T-helper 17 cell (primary cell): ENCODE measurements at places on chromosomes 13 and 19.

GRCh38 chr19:3162418-3163229 is 15.9 kb upstream of the S1PR4 start:
- H3K27me3 ChIP-seq = no peaks in the 10 kb centered on the region
- DNase-seq = no peak
- H3K4me1 ChIP-seq = peaks cover 16% of the 10 kb centered on the region

GRCh38 chr19:2679439-2679838 is 23.1 kb downstream of the GNG7 start:
- peaks cover 9% of the 10 kb centered on the region for H3K4me1 ChIP-seq
- no peak overlapping the region for H3K27ac ChIP-seq
- no peak overlapping the region for H3K4me3 ChIP-seq
- no peak for DNase-seq
- no peaks in the 10 kb centered on the region for H3K36me3 ChIP-seq
- no peaks in the 10 kb centered on the region for H3K27me3 ChIP-seq

- peaks cover 4% of the 10 kb centered on the region for H3K4me1 ChIP-seq
- no peak for DNase-seq
- peaks cover 34% of the 10 kb centered on the region for H3K27me3 ChIP-seq
- H3K36me3 ChIP-seq = peaks cover 2% of the 10 kb centered on the region
- no peak overlapping the region for H3K27ac ChIP-seq
- no peak overlapping the region for H3K4me3 ChIP-seq
Observed at GRCh38 chr13:108200781-108201398, 14.4 kb downstream of the LIG4 start.

- H3K4me1 ChIP-seq = peaks cover 33% of the 10 kb centered on the region
- DNase-seq = peak; percentile 67
- H3K27me3 ChIP-seq = no peaks in the 10 kb centered on the region
- H3K36me3 ChIP-seq = peaks cover 15% of the 10 kb centered on the region
Observed at GRCh38 chr19:14383661-14384555, 2.7 kb downstream of the ADGRE5 start.

DNA sequence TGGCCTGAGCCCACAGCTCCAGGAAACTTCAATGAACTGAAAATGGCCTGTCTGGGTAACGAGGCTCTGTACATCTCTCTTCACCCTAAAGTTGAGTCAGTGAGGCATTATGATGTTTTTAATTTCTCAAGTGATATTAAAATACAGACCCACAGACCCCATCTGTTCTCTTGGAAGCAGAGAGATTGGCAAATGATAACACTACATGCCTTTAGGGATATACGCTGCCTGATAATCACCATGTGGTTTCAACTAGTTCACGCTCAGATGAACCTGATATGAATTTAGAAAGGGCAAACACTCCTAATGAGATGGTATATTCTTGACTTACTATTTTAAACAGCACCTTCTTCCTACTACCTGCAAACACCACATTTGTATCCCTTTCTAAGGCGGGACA is 127.5 kb downstream of the RFC3 start:
- no peaks in the 10 kb centered on the region for H3K27me3 ChIP-seq
- no peak overlapping the region for H3K4me3 ChIP-seq
- no peak overlapping the region for H3K27ac ChIP-seq
- DNase-seq = no peak
- no peaks in the 10 kb centered on the region for H3K4me1 ChIP-seq

DNA sequence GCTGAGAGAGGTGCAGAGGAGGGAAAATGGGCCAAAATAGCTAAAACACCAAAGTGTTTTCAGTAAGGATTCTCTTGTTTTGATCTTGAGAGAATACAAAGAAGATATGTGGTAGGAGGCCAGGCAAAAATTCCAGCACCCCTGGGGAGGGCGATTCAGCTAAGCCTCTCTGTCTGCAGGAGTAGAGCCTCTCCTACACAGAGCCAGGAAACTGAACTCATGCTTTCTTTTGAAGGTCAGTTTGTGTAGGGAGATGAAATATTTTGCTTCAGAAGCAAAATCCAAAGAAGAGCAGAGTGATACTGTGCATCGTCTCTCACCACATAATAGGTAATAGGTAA is 565.0 kb downstream of the FGF9 start:
- H3K27ac ChIP-seq = peak overlapping the region; percentile 30
- H3K36me3 ChIP-seq = no peaks in the 10 kb centered on the region
- H3K4me3 ChIP-seq = no peak overlapping the region
- H3K27me3 ChIP-seq = peaks cover 4% of the 10 kb centered on the region
- DNase-seq = no peak
- H3K4me1 ChIP-seq = peaks cover 14% of the 10 kb centered on the region

DNA sequence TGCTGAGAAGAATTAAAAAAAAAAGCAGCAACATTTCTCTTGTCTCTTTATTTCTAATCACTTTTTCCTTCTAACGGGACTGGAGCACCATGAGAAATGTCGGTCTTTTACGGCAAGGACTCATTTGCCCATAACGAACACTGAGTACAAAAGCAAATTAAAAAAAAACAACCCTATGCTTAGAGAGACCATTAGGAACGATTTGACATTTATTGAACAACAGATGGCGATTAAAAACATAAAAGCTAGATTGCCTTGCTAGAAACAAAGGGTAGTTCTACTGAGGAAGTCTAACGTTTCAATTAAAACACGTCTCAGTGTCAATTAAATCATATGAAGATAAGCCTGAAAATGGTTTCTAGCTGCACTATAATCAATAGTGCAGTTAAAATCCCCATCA is 51.1 kb downstream of the OLFM4 start:
- no peaks in the 10 kb centered on the region for H3K4me1 ChIP-seq
- no peak overlapping the region for H3K4me3 ChIP-seq
- no peak for DNase-seq
- H3K27me3 ChIP-seq = no peaks in the 10 kb centered on the region

GRCh38 chr19:18262917-18263316 is 11.3 kb downstream of the IQCN start:
- DNase-seq = no peak
- H3K4me1 ChIP-seq = peaks cover 6% of the 10 kb centered on the region
- H3K36me3 ChIP-seq = no peaks in the 10 kb centered on the region
- H3K4me3 ChIP-seq = no peak overlapping the region
- H3K27me3 ChIP-seq = no peaks in the 10 kb centered on the region
- H3K27ac ChIP-seq = no peak overlapping the region

DNA sequence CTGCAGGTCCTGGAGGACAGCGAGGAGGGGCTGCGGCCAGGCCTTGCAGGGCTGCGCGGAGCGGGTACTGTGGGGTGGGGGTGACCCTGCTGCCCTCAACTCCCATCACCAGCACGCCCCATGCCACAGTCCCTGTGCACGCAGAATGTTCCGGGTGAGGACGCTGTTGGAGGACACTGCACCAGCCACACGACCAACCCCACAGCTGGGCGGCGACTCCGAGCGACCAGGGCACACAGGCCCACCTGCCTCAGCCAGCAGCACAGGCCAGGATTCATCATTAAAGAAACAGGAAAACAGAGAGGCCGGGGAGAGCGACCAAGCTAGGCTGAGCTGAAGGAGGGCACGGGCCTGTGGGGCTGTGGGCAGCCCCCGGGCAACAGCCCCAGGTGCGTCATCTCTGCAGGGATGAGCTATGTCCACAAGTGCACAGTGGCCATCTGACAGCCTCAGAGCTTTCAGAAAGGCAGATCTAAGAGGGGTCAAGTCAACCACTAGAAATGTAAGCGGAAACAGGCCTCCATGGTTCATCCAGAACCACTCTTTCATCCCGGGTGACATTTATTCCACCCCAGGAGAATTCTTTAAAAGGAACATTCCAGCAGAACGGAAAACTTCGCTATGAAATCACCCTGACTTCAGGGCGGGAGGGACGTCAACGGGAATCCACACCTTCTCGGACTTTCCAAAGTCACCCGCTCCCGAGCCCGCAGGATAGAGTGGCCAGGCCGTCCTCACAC is 1.5 kb downstream of the GAS6 start:
- H3K27me3 ChIP-seq = peaks cover 36% of the 10 kb centered on the region
- H3K4me3 ChIP-seq = peak overlapping the region; percentile 83
- H3K4me1 ChIP-seq = peaks cover 14% of the 10 kb centered on the region
- H3K36me3 ChIP-seq = no peaks in the 10 kb centered on the region

DNA sequence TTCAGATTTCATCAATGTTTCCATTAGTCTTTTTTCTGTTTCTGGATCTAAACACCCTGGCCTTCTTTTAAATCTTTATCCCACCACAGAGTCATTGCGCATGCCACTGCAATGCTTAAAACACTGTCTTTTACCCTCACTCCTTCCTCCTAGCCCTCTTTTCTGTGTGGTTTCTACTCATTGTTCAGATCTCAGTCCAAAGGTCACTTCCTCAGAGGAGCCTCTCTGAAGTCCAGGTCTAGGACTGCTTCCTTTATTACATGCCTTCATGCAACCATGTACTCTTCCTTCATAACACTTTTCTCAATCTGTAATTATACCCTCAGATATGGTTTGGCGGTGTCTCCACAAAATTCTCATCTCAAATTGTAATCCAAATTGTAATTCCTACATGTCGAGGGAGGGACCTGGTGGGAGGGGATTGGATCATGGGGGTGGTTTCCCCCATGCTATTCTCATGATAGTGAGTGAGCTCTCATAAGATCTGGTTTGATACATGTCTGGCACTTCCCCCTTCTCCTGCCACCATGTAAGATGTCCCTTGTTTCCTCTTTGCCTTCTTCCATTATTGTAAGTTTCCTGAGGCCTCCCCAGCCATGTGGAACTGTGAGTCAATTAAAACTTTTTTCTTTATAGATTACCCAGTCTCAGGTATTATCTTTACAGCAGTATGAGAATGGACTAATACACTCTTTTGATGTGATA is 808.9 kb downstream of the DIAPH3 start:
- no peak for DNase-seq
- H3K4me1 ChIP-seq = peaks cover 2% of the 10 kb centered on the region
- H3K36me3 ChIP-seq = peaks cover 2% of the 10 kb centered on the region
- H3K4me3 ChIP-seq = no peak overlapping the region
- H3K27me3 ChIP-seq = peaks cover 12% of the 10 kb centered on the region
- H3K27ac ChIP-seq = no peak overlapping the region

DNA sequence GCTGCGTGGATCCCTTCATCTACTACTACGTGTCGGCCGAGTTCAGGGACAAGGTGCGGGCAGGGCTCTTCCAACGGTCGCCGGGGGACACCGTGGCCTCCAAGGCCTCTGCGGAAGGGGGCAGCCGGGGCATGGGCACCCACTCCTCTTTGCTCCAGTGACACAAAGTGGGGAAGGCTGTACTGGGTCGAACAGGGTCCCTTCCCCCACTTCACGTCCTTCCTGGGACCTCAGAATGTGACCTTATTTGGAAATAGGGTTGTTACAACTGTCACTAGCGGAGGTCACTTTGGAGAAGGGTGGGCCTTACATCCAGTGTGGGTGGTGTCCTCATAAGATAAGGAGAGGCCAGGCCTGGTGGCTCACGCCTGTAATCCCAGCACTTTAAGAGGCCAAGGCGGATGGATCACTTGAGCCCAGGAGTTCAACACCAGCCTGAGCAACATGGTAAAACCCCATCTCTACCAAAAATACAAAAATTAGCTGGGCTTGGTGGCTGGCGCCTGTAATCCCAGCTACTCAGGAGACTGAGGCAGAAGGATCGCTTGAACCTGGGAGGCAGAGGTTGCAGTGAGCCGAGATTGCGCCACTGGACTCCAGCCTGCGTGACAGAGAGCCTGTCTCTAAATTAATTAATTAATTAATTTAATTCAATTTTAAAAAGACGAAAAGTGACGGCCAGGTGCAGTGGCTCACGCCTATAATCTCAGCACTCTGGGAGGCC is 1.8 kb downstream of the F2RL3 start:
- H3K36me3 ChIP-seq = no peaks in the 10 kb centered on the region
- no peaks in the 10 kb centered on the region for H3K27me3 ChIP-seq
- H3K27ac ChIP-seq = no peak overlapping the region
- no peak for DNase-seq
- peaks cover 11% of the 10 kb centered on the region for H3K4me1 ChIP-seq
- no peak overlapping the region for H3K4me3 ChIP-seq

GRCh38 chr13:111480503-111480902 is 160.1 kb downstream of the TEX29 start:
- peaks cover 24% of the 10 kb centered on the region for H3K27me3 ChIP-seq
- peaks cover 7% of the 10 kb centered on the region for H3K4me1 ChIP-seq
- no peak for DNase-seq
- H3K27ac ChIP-seq = no peak overlapping the region
- H3K4me3 ChIP-seq = no peak overlapping the region

DNA sequence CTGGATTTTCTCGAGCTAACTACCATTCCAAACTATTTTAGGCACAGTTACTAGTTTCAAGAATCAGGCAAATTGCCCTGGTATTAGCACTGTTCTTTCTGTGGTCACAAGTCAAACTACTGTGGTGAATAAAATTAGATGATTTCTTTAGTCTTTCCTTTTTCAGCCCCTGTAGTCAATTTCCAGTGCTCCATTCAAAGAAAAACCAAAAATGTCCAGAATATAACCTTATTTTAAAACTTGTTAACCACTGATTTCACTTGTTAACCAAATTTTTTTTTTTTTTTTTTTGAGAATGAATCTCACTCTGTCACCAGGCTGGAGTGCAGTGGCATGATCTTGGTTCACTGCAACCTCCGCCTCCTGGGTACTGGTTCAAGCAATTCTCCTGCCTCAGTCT is 50.6 kb upstream of the USPL1 start:
- H3K27ac ChIP-seq = no peak overlapping the region
- H3K4me3 ChIP-seq = no peak overlapping the region
- no peaks in the 10 kb centered on the region for H3K27me3 ChIP-seq
- H3K4me1 ChIP-seq = peaks cover 6% of the 10 kb centered on the region

DNA sequence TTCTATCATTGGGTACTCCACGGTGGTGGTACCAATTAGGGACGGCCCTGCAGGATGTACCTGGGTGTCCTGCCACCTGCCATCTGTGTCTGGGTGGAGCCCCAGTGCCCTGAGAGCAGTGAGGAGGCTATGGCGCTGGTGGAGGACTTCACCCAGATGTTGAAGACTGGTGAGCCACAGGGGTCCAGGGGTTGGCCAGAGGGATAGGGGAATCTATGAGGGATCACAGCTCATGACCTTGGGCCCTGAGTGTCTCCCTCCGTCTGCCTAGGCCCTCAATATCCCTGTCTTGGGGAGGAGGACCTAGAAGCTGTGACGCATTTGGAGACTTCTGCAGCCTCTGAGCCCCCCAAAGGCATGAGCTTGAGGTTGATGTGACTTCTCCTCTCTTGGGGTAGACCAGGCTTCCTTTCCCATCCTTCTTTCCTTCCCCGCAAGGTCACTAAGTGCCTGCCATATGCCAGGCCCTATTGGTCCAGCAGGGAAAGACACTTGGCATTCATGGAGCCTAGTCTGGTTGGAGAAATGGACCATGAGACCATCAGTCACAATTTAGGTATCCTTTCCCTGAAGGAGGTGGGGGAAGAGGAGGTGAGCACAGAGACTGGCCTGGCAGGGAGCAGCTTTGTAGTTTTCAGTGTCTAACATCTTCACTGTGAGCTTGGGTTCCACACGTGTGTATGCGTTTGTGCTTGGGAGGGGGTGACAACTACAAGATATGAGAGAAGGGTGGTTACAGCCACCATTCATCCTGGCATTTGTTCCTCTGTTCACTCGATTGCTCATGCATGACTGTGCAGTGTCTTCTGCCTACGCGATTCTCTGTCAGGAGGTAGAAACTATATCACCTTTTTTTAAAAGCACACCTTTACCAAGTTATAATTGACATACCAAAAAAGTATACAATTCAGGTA is 5.1 kb upstream of the MZF1 start:
- peak overlapping the region; percentile 31 for H3K4me3 ChIP-seq
- H3K27ac ChIP-seq = no peak overlapping the region
- no peaks in the 10 kb centered on the region for H3K27me3 ChIP-seq
- H3K4me1 ChIP-seq = peaks cover 29% of the 10 kb centered on the region
- H3K36me3 ChIP-seq = peaks cover 4% of the 10 kb centered on the region

- H3K27ac ChIP-seq = peak overlapping the region; percentile 99
- H3K4me1 ChIP-seq = peaks cover 38% of the 10 kb centered on the region
- H3K27me3 ChIP-seq = no peaks in the 10 kb centered on the region
- no peak for DNase-seq
- H3K4me3 ChIP-seq = peak overlapping the region; percentile 99
Observed at GRCh38 chr13:95676105-95676761, 706 bp upstream of the DNAJC3 start.
